SIG-M5 (cell line): ENCODE measurements at places on chromosomes 6 and 20.

- no peak for DNase-seq
Observed at GRCh38 chr6:118097576-118097975, 190.5 kb downstream of the SLC35F1 start.

DNA sequence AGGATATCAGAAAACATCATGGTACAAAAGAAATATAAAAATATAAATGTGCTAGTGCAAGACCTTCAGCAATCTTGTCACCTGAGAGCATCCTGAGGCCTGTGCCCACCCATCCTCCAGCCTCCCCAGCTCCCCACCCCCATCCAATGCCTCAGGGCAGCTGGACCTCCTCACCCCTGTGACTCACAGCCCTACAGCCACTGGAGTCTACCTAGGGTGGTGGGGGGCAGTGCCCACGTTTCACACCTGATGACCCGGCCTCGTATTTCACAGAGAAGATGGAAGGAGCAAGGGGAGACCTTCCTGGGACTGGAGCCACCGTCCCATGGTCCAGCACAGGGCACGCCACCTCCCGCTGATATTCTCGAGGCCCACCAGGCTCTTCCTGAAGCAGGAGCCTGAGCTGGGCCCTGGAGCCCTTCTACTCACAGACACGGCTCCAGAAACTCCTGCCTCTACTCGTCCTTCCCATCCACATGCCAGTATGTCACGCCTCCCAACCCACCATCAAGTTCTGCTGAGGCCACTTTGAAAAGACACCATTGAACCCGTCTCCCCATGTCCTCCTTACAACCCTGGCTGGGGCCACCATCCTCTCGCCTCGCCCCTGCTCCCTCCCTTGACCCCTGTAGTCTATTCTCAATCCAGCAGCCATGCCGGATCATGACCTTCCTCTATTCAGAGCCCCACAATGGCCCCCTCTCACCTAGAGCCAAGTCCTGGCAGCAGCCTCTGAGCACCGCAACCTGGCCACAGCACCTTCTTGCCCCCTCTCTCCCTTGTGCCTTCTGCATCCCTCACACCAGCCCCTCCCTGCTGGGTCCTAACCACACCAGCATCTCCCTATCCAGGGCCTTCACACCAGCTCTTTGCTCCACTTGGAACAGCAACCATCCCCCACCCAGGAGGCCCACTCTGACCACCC, 13.3 kb downstream of the APMAP start:
- DNase-seq: no peak

DNA sequence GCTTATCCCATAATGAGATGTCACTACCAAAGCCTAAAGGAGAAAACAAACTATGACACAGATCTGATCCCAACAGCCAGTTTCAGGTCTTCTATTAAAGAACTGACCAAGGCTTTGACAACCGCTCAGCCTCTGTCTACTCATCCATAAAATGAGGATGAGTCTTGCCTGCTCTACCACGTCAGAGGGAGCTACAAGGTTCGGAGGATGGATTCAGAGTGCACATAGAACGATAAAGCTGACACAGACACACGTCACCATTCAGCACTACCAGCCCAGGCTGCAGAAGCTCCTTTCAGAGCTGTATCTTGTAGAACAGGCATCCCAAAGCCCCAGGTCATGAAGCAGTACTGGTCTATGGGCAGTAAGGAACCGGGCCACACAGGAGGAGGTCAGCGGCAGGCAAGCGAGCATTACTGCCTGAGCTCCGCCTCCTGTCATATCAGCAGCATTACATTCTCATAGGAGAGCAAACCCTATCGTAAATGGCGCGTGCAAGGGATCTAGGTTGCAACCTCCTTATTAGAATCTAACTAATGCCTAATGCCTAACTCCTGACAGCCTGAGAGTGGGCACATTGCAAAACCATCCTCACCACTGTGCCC, 25.1 kb downstream of the KIF16B start:
- no peak for DNase-seq

- no peak for DNase-seq
Observed at GRCh38 chr20:53023732-53024520, 51.8 kb downstream of the TSHZ2 start.

GRCh38 chr6:136788069-136788902, 4.0 kb downstream of the MAP3K5 start:
- DNase-seq: no peak
